ENCODE measurements at places on chromosomes 3 and 15.

DNA sequence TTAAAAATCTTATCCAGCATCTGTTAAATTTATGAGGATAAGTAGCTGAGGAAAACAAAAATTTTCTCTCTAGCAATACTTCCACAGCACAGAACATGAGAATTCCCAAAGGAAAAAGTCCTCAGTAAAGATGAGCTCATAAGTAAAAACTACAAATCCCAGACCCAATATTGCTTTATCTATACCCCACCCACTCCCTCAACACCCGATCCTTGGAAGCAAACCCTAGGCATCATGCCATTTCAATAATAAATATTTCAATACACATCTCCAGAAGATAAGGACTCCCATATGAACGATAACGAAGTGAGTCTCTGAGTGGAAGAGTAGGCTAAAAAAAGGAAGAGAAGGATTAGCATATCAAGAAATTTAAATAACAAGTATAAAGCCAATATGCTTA is 8.3 kb upstream of the PRR20G start:
- DNase-seq = no peak

- no peak for DNase-seq
Measured at GRCh38 chr15:29133321-29133720, 136.3 kb downstream of the NSMCE3 start.

DNA sequence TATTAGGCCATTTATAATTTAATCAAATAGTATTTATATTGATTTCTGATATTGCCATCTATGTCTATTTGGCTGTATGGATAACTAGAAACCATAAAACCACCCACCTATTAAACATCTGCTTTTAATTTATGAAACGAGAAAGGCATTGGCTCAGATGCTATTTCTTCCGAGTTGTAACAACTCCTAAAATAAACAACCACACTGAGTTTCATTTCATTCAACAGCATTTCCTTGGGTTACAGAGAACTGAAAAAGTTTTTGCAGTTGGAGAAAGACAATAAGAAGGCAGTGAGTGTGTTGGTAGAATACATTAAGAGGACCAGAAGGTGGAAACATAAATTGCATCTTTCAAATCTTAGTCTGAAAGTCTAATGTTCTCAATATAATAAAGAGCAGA is 79.1 kb downstream of the AQR start:
- DNase-seq = no peak

- DNase-seq = no peak
Measured at GRCh38 chr3:30502742-30503073, 103.7 kb upstream of the TGFBR2 start.

- no peak for DNase-seq
Measured at GRCh38 chr3:139762302-139762701, 84.5 kb upstream of the NMNAT3 start.

DNA sequence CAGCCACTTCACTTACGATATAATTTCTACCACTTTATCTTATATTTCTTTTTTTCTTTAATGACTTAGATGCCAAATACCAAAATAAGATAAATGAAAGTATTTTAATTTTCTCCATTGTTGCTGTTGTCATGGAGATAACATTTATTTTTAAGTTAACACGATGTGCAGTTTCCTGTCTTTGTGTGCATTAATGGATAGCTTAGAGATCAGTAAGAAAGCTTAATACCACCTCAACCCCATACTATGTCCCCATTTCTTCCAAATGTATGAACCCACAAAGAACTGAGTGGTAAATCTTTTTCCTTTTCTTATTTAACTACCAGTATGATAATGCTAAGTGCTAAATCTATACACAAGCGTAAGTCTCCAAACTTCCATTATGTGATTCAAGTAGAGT is 17.1 kb downstream of the PCNP start:
- DNase-seq = no peak

Measured in spinal cord (tissue), 10 donors.